ENCODE measurements at places on chromosomes 11 and 22.

- DNase-seq, result no peak
Observed at GRCh38 chr22:40517631-40518030, 118.9 kb downstream of the MRTFA start.

- no peak for DNase-seq
Observed at GRCh38 chr22:35134637-35135036, 68.7 kb downstream of the ISX start.

DNA sequence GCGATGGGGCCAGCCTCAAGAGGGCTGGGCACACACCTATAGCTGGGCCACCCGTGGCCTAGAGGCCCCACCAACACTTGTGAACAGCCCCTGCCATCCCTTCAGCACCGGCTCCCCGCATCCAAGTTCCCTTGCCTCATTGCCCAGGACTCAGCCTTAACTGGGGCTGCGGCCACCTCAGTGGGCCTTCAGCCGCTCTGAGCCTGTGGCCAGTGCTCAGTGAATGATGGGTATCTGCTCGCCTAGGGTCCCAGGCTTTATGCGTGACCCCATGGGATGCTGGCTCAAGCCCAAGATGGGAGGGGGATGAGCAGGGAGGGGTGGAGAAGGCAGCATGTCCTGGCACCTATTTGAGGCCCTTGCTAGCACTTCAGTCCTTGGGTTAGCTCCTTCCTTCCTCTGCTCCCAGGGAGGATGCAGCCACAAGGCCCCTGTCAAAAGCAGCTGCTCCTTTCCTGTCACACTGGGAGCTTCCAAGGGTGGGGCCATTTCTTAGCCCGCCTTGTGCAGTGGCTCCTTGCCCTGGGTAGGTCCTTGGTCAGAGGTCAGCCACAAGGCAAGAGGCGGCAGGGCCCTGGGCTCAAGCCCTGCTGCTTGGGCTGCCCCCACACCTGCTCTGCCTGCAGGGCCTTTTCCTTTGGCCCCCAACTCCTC is 31.8 kb downstream of the GNAZ start:
- DNase-seq, result no peak

DNA sequence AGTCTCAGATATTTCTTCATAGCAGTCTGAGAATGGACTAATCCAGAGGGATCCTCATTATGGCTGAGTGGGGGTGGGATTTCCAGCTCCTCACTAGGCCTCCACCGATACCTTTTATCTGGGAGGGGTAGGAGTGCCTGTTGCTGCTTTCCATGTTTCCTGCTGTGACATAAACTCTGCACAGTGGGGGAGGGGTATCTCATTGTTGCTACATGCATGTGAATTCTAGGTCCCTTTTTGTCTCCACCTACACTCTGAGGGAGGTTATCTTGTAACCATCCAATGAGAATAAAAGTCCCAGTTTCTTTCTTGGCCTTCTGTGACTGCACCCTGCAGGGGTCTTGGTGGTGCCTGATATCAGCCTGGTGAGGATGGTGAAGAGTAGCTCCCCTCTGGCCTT is 60.5 kb downstream of the ADAMTS15 start:
- no peak for DNase-seq

DNA sequence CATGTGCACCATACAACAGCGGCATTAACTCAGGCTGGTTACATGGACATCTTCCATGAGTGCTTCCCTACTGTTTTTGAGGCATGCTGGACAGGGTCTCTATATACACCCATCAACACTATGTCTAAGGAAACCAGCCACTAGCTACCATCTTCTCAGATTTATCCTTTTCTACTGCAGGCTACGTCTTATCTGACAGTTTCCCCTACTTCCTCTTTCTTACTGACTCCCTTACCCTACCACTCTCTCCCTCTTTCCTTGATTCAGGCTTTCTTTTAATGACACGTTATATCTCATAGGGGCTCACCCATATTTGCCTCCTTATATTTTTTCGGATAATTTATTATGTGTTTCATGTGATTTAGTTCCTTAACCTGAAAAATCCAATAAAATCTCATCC is 41.8 kb downstream of the DDI1 start:
- no peak for DNase-seq

DNA sequence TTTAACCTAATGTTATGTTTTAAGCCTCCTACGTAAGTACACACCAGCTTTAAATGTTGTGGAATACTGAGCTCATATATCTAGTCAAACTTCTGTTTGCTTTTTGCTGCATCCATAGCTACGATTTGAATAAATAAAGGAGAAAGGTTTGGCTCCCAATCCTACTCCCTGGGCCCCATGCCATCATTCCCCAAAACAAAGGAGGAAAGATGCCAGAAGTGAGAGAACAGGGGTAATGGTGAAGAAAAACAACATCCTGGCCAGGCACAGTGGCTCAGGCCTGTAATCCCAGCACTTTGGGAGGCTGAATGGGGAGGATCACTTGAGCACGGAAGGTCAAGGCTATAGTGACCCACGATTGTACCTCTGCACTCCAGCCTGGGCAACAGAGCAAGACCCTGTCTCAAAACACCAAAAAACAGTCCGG is 26.5 kb downstream of the SCGB1A1 start:
- no peak for DNase-seq

- DNase-seq, result no peak
Observed at GRCh38 chr22:28241656-28242290, 322.7 kb upstream of the PITPNB start.

Data from HS-27A (cell line).